ENCODE measurements at places on chromosomes 3 and 15. TPM values are rescaled to one million over a fixed set of nuclear protein-coding genes. Genes with fewer than 3 reads are reported as not detected.

Gene LDHAL6B
- total RNA-seq, result not detected

DNA sequence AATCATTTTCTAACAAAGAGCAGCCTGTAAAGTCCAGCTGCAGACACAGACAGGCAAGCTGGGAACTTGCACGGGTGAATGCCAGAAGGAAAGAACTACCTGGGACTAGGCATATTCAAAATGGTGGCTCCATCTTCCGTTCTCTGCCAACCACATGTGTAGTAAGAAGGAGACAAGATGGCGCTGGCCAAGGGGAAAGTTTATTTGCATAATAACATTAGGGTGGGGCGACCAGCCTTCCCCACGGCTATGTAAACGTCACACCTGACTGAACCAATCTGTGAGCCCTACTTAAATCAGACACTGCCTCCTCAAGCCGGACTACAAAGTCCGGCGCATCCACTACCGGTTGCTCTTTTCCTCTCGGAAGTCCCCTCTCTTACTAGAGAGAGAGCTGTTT is 130.8 kb downstream of the SNRK start:
- peaks cover 4% of the 10 kb centered on the region for H3K36me3 ChIP-seq
- peaks cover 7% of the 10 kb centered on the region for H3K4me1 ChIP-seq
- no peak overlapping the region for H3K27ac ChIP-seq
- no peak for DNase-seq
- H3K4me3 ChIP-seq, result no peak overlapping the region

DNA sequence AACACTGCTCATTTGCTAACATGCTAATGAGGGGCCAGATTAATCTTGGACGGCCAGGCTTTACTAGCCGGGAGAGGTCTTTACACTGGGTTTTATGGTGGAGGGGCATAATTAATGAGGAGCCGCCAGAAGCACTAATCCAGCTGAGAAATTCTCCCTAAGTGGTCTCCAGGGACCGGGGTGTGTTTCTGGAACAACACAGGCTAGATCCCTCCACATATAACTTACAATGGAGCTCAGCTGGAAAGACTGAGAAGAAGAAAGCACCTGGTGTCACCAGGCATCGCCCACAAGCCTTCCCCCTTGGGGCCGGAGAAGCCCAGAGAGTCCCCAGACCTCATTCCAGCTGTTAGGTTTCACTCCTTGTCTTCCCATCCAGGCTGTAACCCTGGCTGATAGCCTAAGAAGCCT is 127.5 kb downstream of the MEGF11 start:
- no peak overlapping the region for H3K27ac ChIP-seq
- no peak for DNase-seq
- H3K27me3 ChIP-seq, result peaks cover 11% of the 10 kb centered on the region
- no peak overlapping the region for H3K4me3 ChIP-seq
- no peaks in the 10 kb centered on the region for H3K36me3 ChIP-seq

DNA sequence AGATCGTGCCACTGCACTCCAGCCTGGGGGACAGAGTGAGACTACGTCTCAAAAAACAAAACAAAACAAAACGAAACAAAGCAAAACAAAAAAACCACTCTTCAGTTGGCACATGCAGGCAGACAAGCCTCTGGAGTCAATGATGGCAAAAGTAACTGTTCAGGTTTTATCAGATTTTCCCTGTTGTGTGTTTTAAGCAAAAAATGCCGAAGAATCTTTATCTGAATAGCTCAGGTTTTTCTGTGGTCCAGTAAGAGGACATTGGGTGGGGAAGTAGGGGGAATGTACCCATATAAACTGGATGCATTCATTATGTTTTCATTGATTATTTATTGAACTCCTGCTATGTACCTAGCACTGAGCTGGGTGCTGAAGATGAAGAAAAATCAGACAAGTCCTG is 20.8 kb upstream of the BCL2A1 start:
- no peaks in the 10 kb centered on the region for H3K36me3 ChIP-seq
- H3K27ac ChIP-seq, result no peak overlapping the region
- no peak overlapping the region for H3K4me3 ChIP-seq
- peaks cover 2% of the 10 kb centered on the region for H3K27me3 ChIP-seq
- DNase-seq, result no peak

Gene SLC28A2
- total RNA-seq, result not detected

- H3K27ac ChIP-seq, result no peak overlapping the region
- H3K4me3 ChIP-seq, result no peak overlapping the region
- no peaks in the 10 kb centered on the region for H3K27me3 ChIP-seq
- no peak for DNase-seq
Measured at GRCh38 chr15:25875566-25875965, 12.4 kb upstream of the ATP10A start.

GRCh38 chr15:50049871-50050270 is 69.2 kb downstream of the ATP8B4 start:
- peaks cover 28% of the 10 kb centered on the region for H3K36me3 ChIP-seq
- no peak for DNase-seq

Gene SLC12A8
- 0.79 TPM for total RNA-seq

Gene GABRR3
- not detected for total RNA-seq

DNA sequence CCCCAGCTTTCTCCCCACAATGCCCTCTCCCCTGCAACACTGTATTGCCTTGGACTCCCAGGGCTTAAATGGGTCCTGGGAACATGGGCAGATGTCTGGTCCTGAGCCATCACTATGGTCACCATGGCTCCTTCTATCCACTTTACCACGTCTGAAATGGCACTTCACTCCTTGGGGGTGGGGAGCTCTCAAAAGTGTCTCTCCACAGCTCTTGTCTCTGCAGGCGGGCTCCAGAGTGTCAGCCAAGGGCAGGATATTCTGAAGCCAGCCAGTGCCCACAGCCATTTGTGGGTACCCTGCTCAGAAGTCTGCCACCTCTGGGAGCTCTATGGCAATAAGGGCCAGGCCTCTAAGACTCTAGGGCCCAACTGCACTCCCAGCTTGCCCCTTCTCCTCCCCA is 163.9 kb downstream of the PPM1L start:
- H3K27me3 ChIP-seq, result peaks cover 12% of the 10 kb centered on the region
- H3K4me1 ChIP-seq, result no peaks in the 10 kb centered on the region
- no peaks in the 10 kb centered on the region for H3K36me3 ChIP-seq
- no peak overlapping the region for H3K4me3 ChIP-seq

Gene SLC6A20
- total RNA-seq, result not detected

DNA sequence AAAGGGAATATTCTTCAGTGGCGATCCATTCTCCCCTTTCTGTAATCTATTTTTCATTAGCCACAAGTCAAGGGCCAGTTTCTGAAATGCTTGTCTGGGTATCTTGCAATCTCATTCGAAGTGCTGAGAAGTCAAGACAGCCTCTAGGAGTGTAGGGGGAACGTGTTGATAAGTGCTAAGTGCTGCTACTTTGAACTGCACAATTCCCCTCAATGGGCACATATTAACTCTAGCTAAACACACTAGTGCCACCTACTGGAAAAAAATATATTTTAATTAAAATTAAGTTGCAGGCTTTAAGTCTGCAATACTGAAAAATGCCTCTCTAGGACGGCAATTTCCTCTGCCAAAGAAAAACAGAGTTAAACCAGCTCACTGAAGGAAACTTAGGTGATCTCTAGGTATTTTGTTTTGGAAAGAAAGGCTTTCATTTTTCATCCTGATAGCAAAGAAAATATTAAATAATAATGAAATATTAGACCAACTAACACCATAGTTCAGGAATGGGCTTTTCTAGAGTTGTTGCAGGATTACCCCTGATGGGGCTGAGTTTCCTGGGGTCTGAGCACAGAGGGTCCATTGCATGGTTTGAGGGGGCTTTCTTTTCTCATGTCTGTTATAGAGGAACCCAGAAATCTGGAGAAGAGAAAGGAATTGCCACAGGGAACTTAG is 181.9 kb upstream of the KBTBD8 start:
- no peaks in the 10 kb centered on the region for H3K4me1 ChIP-seq
- no peak overlapping the region for H3K4me3 ChIP-seq
- no peaks in the 10 kb centered on the region for H3K36me3 ChIP-seq
- H3K27me3 ChIP-seq, result peaks cover 12% of the 10 kb centered on the region

DNA sequence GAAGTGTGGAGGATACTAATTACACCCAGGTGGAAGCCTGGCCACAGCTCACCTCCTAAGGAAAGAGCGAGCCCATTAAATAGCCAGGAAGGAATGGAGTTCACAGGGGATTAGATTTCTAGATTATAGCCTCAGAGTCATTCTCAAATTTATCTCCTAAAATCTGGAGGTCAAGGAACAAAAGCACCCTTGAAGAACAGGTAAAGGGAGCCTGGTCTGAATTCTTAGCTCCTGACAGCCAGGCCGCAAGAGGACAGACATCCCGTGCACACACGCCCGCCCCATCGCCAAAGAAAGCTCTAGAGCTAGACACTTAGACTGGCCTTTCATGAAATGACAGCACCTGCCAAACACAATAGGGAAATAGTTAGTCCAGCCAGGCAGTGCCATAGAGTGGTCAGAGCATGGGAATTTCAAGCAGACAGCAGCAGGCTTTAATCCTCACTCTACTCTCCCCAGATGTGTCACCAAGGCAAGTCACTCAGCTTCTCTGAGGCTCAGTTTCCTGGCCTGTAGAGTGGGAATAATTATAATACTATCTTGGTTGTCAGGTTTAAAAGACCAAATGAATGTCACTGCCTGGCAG is 59.2 kb downstream of the LIPC start:
- DNase-seq, result no peak
- no peaks in the 10 kb centered on the region for H3K27me3 ChIP-seq
- H3K4me1 ChIP-seq, result peaks cover 35% of the 10 kb centered on the region
- H3K36me3 ChIP-seq, result peaks cover 44% of the 10 kb centered on the region
- H3K27ac ChIP-seq, result no peak overlapping the region
- no peak overlapping the region for H3K4me3 ChIP-seq

Gene ANKUB1
- total RNA-seq, result not detected

DNA sequence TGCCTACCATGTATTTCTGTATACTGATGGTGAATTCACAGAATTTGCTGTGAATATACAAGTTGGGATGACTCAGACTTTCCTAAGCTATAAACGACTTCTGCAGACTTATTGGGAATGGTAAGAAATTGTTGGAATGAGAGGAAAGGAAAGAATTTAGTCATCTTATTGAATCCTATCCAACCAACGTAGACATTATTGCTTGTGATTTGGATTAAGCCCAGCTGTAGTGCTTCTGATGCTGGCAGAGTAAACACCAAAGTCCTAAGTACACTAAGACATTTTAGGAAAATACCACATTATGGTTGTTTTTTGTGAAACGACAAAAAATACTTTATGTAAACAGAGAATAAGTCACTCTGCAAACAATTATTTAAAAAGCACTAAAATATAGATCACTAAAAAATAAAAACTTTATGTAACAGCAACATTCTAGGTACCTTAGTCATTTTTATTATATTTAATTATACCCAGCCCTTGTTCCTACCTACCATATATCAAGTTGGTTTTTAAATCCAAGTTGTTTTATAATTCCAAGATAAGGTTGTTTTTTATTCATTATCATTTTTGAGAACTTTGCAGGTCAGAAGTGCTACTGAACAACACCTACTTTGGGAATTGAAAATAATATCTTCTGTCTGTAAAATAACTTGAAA is 99.2 kb upstream of the MLF1 start:
- H3K4me1 ChIP-seq, result no peaks in the 10 kb centered on the region
- no peak for DNase-seq
- H3K27ac ChIP-seq, result no peak overlapping the region
- no peak overlapping the region for H3K4me3 ChIP-seq
- no peaks in the 10 kb centered on the region for H3K27me3 ChIP-seq

DNA sequence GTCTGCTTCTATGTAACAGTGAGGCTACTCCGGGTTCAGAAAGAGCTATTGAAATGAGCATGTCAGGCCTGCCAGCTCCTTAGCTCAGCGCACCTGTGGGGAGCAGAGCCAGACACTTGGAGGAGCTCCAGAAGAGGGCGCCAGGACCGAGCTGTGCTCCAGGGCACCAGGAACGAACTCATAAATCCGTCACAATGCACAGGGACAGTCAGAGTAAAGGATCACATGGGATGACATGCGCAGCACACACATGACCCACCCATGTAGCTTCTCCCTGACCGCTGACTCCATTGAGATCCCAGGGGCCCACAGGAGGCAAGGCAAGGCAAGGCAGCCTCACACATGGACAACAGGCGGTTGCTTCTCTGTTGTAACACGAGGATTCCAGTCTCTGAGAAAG is 26.0 kb upstream of the GNB5 start:
- peaks cover 3% of the 10 kb centered on the region for H3K36me3 ChIP-seq
- H3K27ac ChIP-seq, result no peak overlapping the region
- no peak for DNase-seq
- H3K27me3 ChIP-seq, result no peaks in the 10 kb centered on the region
- H3K4me1 ChIP-seq, result peaks cover 14% of the 10 kb centered on the region
- H3K4me3 ChIP-seq, result no peak overlapping the region

DNA sequence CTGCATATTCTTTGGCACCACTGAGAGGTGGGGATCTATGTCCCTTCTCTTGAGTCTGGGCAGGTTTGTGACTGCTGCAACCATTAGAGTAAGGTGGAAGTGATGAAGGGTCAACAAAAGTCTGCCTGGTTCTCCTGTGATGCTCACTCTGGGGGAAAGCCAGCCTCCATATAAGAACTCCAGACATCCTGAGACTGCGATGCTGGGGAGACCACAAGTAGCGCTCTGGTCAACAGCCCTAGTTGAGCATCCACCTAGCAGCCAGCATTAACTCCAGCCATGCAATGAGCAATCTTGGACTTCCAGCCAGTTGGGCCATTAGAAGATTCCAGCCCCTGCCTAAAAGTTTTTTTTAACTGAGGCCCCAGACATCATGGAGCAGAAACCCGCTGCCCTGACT is 62.8 kb downstream of the SCN11A start:
- H3K36me3 ChIP-seq, result no peaks in the 10 kb centered on the region
- no peak for DNase-seq

GRCh38 chr3:46089237-46090011 is 62.1 kb upstream of the XCR1 start:
- H3K4me1 ChIP-seq, result peaks cover 69% of the 10 kb centered on the region
- peaks cover 28% of the 10 kb centered on the region for H3K36me3 ChIP-seq
- no peak for DNase-seq
- H3K4me3 ChIP-seq, result no peak overlapping the region
- H3K27me3 ChIP-seq, result no peaks in the 10 kb centered on the region

Gene NR2F2
- total RNA-seq, result not detected

Gene TRAT1
- 56.0 TPM for total RNA-seq

- no peak for DNase-seq
- H3K27me3 ChIP-seq, result no peaks in the 10 kb centered on the region
- H3K27ac ChIP-seq, result no peak overlapping the region
- H3K36me3 ChIP-seq, result no peaks in the 10 kb centered on the region
Measured at GRCh38 chr3:82355228-82355627, 593.8 kb upstream of the GBE1 start.

DNA sequence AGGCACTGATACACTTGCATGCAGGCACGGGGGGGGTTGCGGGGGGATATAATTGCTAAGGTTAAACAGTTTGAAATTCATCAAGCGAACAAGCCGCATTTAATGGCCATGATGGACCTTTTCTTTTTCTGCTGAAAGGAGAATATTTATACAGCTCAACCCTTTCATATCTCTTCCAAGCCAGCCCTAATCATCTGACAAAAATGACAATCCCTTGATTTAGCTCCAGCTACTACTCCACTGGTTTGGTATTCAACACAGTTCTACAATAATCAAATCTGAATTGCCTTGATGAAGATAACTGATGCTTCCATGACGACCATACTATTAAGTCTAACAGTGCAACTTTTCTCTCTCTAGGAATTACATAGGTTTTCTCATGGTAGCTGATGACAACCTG is 374.9 kb downstream of the PLCL2 start:
- H3K4me1 ChIP-seq, result no peaks in the 10 kb centered on the region
- no peaks in the 10 kb centered on the region for H3K27me3 ChIP-seq
- no peak overlapping the region for H3K4me3 ChIP-seq
- DNase-seq, result no peak
- H3K27ac ChIP-seq, result no peak overlapping the region

Data from activated naive CD8-positive, alpha-beta T cell treated with anti-CD3 and anti-CD28 coated beads, Interleukin-2, amount 10 ng/mL, durations not matched to agents 7 days and 5 days (primary cell).